ENCODE measurements at places on chromosomes 2 and 18. TPM values are rescaled to one million over a fixed set of nuclear protein-coding genes. Genes with fewer than 3 reads are reported as not detected.

Gene CNDP1
- total RNA-seq: 0.27 TPM

DNA sequence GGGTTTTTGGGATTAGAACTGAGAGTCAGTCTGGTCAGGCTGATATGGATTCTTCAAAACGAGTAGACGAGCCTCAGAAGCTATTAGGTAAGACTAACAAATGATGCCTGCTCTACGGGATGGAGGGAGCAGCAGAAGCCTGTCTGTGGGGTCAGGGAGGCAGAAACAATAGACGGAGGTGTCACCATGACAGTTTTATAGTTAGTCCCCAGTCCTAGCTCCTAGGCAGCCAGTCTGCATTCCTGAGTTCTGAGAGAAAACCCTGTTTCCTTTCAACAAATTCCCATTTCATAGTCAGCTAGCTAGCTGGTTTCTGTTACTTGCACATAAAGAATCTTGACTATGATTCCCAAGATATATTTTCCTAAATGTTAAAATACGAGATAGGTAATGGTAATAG lies 542.1 kb downstream of the PID1 start:
- H3K36me3 ChIP-seq: no peaks in the 10 kb centered on the region
- no peaks in the 10 kb centered on the region for H3K4me1 ChIP-seq
- no peaks in the 10 kb centered on the region for H3K27me3 ChIP-seq
- DNase-seq: no peak

DNA sequence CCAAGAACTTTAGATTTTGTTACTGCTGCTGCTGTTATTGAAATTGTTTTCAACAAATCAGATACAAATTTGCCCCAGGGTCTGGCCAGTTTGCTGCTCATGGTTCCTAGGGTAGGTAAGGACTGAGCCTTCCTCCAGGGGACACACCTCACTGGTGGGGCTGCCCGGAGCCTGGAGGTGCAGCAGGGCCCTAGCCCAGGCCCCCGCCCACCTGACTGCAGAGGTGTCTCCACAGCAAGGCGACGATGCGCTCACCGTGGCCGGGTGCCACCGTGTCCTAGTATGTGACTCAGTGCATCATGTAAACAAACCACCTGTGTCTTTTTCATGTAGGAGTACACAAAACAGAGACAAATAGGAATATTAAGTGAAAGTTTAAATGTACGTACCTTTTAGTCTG lies 153.5 kb upstream of the TPO start:
- H3K27ac ChIP-seq: no peak overlapping the region
- DNase-seq: no peak
- no peak overlapping the region for H3K4me3 ChIP-seq
- H3K4me1 ChIP-seq: peaks cover 7% of the 10 kb centered on the region

DNA sequence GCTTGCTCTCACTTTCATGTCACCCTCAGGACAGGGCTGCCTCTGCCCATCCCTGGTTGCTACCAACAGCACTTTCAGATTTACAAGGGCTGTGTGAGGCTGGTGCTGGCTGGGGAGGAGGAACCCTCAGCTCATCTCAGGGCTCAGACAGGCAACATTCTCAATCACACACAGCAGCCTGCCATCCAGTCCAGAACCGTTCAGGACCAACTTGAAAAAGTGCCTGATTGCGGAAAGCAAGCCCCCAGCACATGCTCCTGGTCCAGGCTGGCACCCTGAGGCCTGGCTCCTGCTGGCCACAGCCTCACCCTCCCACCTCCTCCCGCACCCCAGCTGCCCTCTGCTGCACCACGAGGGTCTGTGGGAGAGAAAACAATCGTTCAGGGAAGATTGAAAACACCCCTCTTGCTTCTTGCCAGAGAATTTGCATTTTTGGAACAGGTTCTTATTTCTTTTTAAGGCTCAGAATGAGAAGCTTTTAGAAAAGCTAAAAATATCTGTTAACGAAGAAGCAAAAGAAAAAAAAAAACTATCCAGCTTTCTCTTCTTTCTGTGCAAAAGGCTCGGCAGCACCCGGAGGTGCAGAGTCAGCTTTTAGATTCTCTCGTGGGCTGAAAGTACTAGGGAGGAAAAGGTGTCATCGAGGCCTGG lies 403.8 kb upstream of the ID2 start:
- no peak for DNase-seq
- no peak overlapping the region for H3K4me3 ChIP-seq
- no peak overlapping the region for H3K27ac ChIP-seq
- no peaks in the 10 kb centered on the region for H3K4me1 ChIP-seq
- no peaks in the 10 kb centered on the region for H3K27me3 ChIP-seq

GRCh38 chr2:45808294-45808800 lies 156.9 kb downstream of the PRKCE start:
- H3K36me3 ChIP-seq: peaks cover 10% of the 10 kb centered on the region
- no peak for DNase-seq
- H3K4me3 ChIP-seq: no peak overlapping the region
- no peak overlapping the region for H3K27ac ChIP-seq

GRCh38 chr2:218221000-218221399 lies 4.0 kb downstream of the ARPC2 start:
- H3K36me3 ChIP-seq: no peaks in the 10 kb centered on the region
- no peak overlapping the region for H3K27ac ChIP-seq
- H3K4me1 ChIP-seq: peaks cover 36% of the 10 kb centered on the region
- DNase-seq: no peak

Measured in glutamatergic neuron (in vitro differentiated cells).